ENCODE measurements at places on chromosomes 3 and 15.

GRCh38 chr3:13011573-13012220 is 61.5 kb downstream of the IQSEC1 start:
- peak; percentile 80 for DNase-seq

GRCh38 chr3:9098716-9099675 is 135.7 kb upstream of the RAD18 start:
- DNase-seq = no peak

- DNase-seq = no peak
Observed at GRCh38 chr3:191320316-191320715, 8.9 kb upstream of the CCDC50 start.

DNA sequence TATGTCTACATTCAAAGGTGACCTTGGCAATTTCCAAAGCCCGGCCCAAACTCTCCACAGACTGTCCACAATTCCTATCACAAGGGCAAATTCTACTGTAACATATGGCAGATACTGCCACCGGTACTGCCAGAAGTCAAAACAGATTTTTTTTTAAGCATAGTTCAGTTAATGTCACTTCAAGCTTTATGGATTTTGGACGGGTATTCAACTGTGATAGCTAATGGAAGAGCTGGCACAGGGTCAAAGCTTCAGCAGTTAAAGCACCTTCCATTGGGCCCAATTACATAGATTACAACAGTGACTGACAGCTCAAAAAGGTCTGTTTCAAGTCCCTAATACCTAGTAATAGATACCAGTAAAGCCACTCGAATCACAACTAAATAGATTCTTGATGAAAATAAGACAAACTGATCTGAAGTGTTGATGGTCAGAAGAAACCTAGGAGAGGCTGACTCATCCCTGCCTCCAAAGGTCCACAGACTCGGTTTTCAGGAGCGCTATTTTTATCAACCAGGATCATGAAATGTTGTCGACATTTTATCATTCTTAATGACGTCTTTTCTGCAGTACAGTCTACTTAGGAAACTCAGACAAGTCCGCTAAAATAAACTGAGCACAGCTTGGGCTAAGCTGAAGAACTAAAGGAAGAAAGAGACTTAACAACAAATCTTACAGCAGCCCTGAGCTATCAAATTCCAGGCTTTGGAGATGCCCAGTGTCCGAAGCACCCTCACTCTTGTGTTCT is 38.7 kb downstream of the ANXA2 start:
- DNase-seq = no peak

DNA sequence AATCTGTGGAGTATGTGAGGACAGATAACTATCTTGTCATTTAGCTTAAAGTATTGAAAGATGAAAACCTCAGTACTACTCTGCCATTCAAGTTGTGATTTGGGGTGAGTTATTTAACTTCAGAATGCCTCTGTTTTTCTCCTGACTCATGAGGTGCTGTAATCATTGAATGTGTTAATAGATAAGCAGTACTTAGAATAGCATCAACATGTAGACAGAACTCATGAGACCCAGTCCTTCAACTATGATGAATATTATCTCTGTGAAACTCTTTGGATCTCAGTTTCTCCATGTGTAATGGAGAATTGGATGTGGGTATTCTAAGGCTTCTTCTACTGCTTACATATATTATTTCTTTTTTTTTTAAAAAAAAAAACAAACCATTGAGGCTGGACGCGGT is 431.4 kb downstream of the GRM7 start:
- DNase-seq = no peak

GRCh38 chr3:107506458-107506857 is 16.3 kb upstream of the BBX start:
- no peak for DNase-seq

- no peak for DNase-seq
Observed at GRCh38 chr15:52558196-52558595, 10.6 kb downstream of the ARPP19 start.

GRCh38 chr3:41001556-41001955 is 197.7 kb upstream of the CTNNB1 start:
- no peak for DNase-seq

GRCh38 chr3:66639809-66640356 is 139.1 kb upstream of the LRIG1 start:
- DNase-seq = no peak

GRCh38 chr3:44437800-44438199 is 39.7 kb downstream of the ZNF445 start:
- DNase-seq = no peak

- no peak for DNase-seq
Observed at GRCh38 chr3:151816091-151816604, 2.2 kb downstream of the AADAC start.

DNA sequence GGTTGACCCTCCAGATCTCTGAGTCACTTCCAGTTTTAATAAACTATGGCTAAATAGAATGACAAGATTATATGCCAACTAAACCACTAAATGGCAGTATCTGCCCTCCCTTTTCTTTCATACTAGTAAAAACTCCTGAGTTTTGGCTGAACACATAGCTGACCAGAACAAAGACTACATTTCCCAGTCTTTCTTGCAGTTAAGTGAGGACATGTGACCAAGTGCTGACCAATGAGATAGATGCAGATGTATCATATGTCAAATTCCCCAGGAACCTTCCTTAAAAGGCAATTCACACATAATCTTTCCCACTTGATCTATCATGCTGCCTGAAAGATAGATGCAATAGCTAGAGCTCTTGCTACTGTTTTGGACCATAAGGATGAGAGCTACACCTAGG is 191.3 kb downstream of the SHOX2 start:
- DNase-seq = no peak

DNA sequence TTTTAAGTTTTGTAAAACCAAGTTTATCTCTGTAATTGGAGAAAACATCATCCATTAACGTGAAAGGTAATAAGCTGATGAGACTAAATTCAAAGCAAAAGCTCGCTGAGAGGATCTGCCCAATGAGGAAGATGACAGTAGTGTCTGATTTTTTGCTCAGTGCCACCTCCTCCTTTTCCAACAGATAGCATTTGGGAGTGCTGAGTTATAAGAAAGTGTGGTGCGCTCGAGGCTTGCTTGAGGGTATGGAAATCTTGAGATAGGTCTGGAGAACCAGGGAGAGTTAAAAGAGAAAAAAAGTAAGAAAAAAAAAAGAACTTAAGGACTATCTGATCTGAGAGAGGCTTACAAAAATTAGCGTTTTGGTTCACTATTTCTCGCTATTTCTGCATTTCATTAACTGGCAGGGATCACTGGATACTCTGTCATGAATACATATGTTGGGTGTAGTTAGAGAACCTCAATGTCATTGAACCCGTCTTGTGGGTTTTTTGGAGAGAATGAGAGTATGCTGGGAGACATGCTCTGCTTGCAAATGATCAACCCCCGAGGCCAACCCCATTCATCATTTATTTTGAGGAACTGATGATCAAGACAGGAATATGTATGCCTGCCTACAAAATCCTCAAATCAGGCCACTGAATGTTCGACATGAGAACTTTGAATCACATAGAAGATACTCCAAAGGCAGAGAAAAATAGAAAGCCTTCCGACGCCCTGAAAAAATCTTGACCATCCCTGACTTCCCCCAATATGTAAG is 973 bp upstream of the USP13 start:
- DNase-seq = no peak

DNA sequence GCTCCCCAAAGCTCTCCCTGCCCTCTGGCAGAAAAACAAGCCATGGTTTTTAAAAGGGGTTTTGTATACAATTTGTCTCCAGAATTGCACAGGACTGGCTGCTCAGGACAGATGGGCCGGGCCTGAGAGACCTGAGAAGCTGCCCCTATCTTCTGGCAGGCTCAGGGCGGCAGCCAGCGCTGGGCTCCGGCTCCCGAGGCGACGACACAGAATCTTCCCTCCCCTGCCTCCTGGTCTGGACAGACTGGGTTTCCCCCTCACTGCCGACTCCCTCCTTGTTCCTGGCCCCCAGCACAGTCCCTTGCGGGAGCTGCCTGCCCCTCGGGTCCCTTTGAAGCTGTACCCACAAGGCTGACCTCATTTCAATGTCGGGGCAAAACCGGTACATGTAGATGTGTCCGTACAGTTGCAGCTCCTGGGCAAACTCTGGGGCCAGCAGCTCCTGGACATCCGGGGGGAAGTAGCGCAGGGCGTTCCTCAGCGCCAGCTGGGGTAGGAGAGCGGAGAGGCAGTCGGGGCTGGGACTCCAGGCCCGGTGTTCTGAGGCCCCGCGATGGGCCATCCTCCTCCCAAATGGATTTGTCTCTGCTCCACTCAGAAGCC is 7.2 kb downstream of the UROC1 start:
- peak; percentile 37 for DNase-seq

DNA sequence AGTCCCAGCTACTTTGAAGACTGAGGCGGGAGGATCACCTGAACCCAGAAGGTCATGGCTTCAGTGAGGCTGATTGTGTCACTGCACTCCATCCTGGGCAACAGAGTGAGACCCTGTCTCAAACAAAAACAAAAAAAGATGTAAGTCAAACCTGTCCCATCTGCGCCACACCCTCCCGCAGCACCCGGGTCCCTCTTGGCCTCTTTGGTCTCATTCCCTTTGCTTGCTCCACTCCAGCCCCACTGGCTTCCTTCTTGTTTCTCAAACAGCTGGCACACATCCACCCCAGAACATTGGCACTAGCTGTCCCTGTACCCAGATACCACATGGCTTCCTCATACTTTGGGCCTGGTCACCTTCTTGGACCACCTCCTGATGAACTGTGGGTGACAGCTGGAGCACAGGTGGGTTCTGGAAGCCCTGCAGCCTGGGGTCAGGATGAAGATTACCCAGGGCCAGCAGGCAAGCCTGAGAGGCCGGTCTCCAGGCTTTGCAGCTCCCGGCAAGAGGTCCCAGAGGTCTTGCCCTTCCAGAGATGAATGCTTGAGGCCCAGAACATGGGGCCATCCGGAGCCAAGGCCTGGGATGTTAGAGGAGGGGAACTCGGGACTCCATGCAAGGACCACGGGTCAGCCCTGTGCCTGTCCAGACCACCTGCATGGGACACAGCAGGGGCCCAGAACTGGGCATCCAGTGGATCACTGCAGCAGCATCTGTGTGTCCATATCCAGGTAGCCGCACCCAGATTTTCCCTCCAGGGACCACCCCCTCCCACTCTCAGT is 10.9 kb upstream of the GATA2 start:
- DNase-seq = no peak

Data from lower lobe of right lung (tissue), 2 donors.